ENCODE measurements at places on chromosomes 2 and 18.

DNA sequence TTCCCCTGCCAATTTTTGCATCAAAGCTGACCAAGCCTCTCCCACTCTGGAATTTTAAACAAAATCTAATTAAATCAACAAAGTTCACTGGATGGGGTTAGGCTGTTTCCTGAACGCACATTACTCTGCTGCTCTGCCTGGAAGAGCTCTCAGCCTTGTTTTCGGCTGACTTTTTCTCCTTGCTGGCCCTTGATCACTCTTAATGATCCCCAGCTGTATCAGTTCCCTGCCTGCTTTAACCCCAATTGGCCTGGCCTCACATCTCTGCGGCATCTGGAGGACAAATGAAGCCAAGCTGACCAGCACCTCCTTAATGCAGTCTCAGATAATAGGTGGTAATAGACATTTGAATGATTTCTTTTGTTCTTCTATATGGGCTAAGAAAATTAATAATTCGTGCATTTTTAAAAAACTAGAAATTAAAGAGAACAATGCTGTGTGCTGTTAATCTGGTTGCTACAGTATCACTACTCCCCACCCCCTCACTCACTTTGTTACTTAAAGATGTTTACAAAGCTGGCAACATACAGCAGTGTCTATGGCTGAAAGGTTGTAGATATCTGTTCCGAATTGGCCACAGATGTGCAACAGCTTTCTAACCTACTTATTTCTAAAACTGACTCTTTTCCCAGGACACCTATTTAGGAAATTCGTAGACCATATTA lies 415.2 kb upstream of the KCNH7 start:
- DNase-seq: no peak

GRCh38 chr2:220894069-220894468 lies 678.0 kb downstream of the EPHA4 start:
- no peak for DNase-seq

DNA sequence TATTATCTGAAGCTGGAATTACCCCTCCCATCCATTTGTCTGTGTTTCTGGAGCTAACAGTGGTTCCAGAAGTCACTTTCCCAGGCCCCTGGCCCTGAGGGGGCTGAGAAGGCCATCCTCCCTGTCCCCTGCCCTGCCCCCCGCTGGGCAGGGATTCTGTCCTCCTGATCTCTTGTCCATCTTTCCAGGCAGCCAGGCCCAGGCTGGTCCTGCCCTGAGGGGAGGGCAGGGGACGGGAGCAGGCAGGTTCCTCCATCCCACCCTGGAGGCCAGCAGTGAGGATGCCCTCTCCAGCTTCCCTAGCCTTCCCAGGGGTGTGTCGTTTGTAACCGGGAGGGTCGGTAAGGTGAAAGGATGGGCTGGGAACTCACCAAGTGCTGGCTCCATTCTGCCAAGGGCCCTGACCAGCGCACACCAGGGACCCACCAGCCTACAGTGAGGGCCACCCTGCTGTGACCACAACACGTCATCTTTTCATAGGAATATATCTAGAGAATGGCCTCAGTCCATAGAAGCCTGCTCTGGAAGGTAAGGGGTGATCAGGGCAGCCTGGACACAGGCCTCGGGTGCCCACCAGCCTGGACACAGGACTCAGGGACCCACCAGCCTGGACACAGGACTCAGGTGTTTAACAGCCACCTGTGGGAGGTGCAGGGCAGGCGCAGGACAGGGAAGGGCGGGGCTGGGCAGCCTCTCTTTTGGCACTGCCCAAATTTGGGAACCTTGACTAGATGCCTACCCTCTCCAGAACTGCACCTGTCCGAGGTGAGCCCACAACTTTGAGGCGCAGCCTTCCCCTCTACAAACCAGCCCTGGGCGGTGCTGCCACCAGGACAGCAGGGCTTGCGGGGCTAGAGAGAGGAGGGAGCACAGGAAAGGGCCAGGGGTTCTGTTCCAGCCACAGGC lies 35.8 kb upstream of the GPC1 start:
- DNase-seq: no peak

DNA sequence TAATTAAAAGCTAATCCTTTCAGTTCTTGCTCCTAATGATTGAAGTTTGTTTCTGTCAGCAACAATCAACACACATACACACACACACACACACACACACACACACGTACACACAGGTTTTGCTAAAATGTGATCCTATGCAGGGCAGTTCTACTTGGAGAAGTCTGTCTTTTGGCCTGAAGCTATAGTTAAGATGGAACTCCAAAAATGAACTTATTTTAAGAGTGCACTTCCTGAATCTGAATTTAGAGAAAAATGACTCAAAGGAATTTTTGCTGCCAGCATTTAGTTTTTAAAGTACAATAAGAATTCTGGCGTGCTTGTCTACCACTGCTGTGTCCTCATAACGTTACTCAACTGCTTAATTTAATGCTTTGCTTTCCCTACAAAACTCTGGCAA lies 6.6 kb downstream of the GALNT5 start:
- no peak for DNase-seq

GRCh38 chr2:239959059-239959971 lies 65.8 kb downstream of the NDUFA10 start:
- no peak for DNase-seq

GRCh38 chr18:32298171-32298667 lies 108.4 kb downstream of the MEP1B start:
- no peak for DNase-seq

GRCh38 chr18:43916984-43917383 lies 639.7 kb upstream of the SYT4 start:
- no peak for DNase-seq

- DNase-seq: no peak
Observed at GRCh38 chr2:132782176-132782783, 112.3 kb upstream of the LYPD1 start.

DNA sequence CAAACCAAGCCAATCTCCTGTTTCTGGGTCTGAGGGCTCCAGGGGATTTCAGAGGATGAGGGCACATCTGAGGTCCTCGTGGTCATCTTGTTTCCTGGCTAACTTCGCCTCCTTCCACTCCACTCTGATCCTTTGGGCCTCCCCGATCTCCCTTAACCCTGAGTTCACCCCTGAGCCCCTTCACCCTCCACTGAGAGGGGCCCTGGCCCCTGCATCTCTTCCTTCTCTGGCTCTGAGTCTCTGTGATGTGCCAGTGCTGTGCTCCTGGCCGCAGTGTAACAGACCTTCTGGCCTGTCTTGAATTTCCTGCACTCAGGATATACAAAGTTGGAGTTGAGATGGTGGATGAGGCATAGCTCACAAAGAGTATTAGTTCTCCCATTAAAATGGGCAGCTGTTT lies 84.7 kb upstream of the BOD1L2 start:
- DNase-seq: no peak

DNA sequence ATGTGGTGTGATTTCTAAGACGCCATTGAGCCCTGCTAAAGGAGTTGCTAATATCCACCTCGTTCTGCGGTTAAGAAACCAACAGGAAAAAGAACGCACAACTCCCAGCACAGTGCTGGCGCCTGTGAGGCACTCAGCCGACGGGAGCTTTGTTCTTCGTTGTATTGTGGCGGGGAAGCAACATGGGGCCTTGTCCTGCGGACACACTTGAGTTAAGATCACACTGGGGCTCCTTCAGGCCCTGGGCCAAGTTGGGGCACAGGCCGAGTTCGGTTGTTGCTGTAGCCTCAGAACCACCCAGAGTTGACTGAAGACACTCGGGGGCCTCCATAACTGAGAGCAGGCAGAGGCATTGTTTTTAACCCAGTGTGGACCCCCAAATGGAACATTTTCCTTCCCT lies 30.6 kb upstream of the CD8A start:
- no peak for DNase-seq

DNA sequence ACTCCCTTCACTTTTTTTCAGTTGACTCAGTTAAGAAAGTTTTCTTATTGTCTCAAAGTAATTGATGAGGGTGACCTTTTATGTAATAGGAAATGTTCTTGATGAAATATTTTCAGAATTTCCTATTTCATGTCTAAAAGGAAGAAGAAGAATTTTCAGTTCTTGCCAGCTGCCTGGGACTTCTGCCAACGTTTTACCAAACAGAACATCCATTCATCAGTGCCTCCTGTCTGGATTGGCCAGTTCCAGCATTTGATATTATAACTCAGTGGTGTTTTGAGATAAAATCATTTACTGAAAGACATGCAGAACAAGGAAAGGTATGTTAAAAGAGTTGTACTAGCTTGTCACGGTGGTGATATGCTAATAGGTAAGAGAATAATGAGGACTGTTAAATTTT lies 104.7 kb upstream of the MYO3B start:
- DNase-seq: no peak

- DNase-seq: no peak
Observed at GRCh38 chr2:186717320-186718007, 23.6 kb downstream of the FAM171B start.

GRCh38 chr2:85254540-85255300 lies 73.1 kb downstream of the TGOLN2 start:
- DNase-seq: no peak

DNA sequence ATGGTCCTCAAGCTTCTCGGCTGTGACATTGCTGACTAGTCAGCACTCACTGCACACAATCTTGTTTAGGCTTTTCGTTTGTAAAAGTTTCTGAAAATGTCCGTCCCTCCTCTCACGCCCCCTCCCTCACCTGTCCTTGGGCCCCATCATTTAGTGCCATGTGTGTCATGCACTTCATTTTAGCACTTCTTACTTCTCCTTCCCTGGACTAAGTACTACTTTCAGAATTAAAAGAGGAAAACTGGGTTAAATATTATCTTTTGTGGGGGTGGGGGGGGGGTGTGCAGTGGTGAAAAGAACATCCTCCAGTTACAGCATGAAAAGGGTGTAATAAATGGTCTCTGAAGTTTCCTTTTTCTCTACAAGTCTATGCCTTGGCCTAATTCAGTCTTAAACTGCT lies 182.0 kb upstream of the SP5 start:
- no peak for DNase-seq

GRCh38 chr2:29000481-29000880 lies 19.4 kb downstream of the TOGARAM2 start:
- no peak for DNase-seq

- DNase-seq: no peak
Observed at GRCh38 chr2:40113272-40113968, 334.4 kb upstream of the THUMPD2 start.

- no peak for DNase-seq
Observed at GRCh38 chr18:383135-383534, 115.3 kb upstream of the THOC1 start.

DNA sequence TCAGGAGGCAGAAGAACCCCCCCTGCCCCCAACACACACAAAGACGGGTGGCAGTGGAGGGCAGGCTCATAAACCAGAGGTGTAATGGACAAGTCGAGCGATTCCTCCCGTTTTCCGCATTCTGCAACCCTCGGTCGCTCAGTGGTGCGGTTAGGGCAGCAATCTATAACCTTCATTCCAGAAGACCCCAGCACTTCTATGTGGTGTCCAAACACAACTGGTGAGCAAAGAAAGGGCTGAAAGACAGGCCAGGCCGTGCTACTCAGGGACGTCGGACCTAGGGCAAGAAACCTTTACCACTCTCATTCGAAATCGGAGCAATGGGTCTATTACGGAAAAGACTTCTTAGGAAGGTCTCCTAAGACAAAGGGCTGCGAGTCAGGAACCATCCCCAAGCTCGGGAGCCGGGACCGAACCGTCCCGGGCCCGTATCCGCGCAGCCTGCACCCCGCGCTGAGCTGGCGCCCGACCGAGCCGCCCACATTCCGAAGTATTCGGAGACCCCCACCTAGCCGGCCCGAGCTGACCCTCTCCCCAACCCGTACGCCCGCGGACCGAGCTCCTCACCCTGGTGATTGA lies 568 bp downstream of the ARL5A start:
- DNase-seq: peak; percentile 20

- no peak for DNase-seq
Observed at GRCh38 chr2:201798252-201798913, 8.0 kb upstream of the CDK15 start.

DNA sequence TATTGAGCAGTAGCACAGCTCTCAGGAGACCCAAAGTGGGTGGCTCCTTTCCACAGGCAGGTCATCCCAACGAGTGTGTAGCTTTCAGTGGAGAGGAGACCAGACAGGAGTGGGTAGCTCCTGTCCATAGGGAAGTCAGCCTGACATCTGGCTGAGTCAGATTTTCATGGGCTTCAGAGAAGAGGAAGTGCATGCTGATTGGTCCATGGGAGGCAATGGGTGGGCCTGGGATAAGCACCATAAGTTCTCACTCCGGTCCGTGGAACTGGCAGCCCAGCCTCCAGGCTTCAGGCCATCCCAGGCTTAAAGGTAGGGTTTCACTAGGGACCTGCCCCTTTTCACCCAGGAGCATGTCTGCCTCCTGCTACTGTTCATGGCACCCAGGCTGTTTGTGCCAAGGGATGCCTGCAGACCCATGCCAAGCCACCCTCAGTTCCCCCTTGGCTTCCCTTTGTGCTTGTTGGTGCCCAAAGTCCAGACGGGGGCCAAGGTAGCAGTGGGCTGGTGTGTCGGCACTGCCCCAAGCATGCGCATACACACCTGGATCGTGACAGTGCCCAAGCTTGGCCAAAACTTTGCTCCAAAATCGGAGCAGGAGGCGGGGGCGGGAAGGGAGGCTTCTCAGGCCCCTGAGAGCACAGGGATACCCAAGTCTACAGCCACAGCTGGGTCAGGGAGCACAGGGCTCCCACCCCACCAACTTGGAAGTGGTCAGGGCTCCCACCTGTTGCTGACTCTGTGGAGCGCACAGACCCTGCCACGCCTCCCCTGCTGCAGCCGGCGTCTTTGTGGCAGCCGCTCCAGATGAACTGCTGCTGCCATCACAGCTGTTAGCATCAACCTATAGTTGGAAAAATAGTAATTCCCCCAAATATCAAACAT lies 26.4 kb downstream of the MARCHF7 start:
- DNase-seq: no peak

DNA sequence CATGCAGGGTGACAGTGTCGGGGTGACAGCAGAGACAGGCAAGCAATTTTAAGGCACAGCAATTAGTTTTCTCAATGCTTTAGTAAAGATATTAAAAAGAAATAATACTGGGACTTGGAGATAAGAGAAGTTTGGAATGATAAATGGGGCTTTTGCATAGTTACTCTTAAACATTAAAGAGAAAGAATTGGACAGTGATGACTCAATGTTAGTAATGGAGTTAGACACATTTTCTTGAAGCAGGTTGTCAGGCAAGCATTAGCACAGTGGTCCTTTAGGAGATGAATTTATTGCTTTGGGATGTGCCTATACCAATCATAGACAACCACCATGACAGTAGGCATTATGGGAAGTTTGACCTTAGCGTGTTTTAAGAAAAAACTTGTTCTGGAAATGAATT lies 228.3 kb upstream of the RAB12 start:
- no peak for DNase-seq

- DNase-seq: no peak
Observed at GRCh38 chr2:153864022-153864421, 7.7 kb upstream of the GALNT13 start.
